CD4-positive, alpha-beta T cell (primary cell): ENCODE measurements at places on chromosomes 11 and 22.

- no peaks in the 10 kb centered on the region for H3K36me3 ChIP-seq
- no peak overlapping the region for H3K4me3 ChIP-seq
- H3K27ac ChIP-seq, result no peak overlapping the region
- H3K27me3 ChIP-seq, result peaks cover 2% of the 10 kb centered on the region
Measured at GRCh38 chr11:119374632-119375336, 6.7 kb downstream of the USP2 start.

DNA sequence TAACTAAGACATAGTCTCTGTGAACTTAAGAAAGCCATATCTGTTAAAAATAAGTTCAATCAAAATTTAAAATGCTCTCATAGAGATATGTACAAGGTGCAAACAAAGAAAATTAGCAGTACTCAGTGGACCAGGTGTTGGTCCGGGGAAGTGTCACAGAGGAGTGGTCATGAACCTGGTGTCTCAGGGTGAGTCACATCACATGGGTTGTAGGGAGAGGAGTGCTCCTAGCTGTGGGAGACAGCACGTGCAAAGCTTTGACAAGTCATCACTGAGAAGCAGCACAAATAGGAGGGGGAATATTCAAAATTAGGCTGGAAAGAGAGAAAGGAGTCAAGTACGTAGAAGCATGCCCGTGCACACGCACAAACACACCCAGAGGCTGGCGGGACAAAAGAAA, 438.1 kb downstream of the NTM start:
- H3K36me3 ChIP-seq, result no peaks in the 10 kb centered on the region
- no peak overlapping the region for H3K27ac ChIP-seq
- H3K4me3 ChIP-seq, result no peak overlapping the region
- DNase-seq, result no peak
- no peaks in the 10 kb centered on the region for H3K4me1 ChIP-seq

GRCh38 chr11:67648140-67648795, 2.3 kb downstream of the ACY3 start:
- peak; percentile 37 for DNase-seq
- H3K27me3 ChIP-seq, result no peaks in the 10 kb centered on the region
- H3K27ac ChIP-seq, result no peak overlapping the region
- H3K36me3 ChIP-seq, result no peaks in the 10 kb centered on the region
- peaks cover 48% of the 10 kb centered on the region for H3K4me1 ChIP-seq

DNA sequence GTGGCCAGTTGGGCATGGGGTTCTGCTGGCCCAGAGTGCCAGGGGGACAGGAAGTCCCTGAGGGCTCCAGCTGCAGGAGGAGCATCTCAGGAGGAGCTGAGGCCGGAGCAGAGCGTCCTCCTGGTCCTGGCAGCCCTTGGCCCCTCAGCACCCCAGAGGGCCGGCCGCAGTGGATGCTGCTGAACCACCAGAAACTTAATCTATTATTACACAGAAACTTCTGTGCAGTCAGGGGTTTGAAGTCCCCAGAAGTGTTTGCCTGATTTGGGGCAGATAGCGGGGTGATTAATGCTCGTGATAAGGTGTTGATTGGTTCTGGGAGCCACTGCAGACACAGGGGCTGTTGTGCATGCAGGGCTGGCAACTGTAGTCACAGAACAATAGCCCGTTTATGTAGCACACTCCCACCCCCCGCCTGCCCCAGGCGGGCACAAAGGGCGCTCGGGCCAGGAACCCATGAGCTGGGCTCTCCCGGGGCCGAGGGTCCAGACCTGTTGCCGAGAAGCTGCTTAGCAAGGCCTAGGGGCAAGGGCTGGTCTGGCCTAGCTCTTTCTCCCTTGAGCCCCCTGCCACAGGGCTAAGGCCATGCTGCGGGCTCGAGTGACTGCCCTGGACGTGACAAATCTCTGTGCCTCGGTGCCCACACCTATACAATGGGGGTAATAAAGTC, 29.0 kb upstream of the KCNQ1OT1 start:
- no peak overlapping the region for H3K4me3 ChIP-seq
- H3K36me3 ChIP-seq, result no peaks in the 10 kb centered on the region
- no peaks in the 10 kb centered on the region for H3K4me1 ChIP-seq
- no peaks in the 10 kb centered on the region for H3K27me3 ChIP-seq
- no peak for DNase-seq

- peaks cover 21% of the 10 kb centered on the region for H3K4me1 ChIP-seq
- peaks cover 45% of the 10 kb centered on the region for H3K27me3 ChIP-seq
- no peak for DNase-seq
- H3K27ac ChIP-seq, result no peak within 1 kb of the TSS
- H3K4me3 ChIP-seq, result peak within 1 kb of the TSS; percentile 26
- no peaks in the 10 kb centered on the region for H3K36me3 ChIP-seq
Measured at GRCh38 chr22:37559901-37560607, at the start of gene CDC42EP1. CDC42EP1 (plus strand) TSS chr22:37560480; CDS start chr22:37566350, 5,870 bp downstream.

DNA sequence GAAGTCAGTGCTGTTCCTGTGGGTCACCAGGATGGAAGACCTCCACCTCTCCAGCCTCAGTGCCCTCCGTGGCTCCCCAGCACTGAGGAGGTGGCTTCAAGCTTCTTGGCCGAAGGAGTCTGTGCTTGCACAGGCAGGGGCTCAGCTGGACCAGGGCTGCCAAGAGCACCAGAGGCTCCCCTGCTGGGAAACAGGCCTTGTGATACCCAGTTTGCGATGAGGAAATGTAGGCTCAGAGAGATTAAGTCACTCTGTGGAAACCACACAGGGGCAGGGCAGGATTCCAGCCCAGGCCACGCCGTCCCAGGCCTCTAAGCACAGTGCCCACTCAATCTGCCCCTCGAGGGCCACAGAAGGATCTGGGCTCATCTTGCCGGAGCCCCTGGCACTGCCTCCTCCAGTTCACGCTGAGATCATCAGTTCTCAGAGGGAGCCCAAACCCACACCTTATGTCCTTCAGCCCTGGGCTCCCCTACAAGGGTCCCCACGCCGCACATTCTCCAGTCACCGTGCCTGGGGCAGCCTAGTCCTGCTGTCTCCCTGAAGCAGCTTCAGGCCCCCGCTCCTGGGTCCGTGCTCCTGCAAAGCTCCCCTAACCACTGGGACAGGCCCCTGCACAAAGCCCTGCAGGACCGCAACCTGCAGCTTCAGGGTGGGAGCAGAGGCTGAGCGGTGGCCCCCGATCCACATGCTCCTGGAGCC, 21.6 kb downstream of the ANO1 start:
- no peak for DNase-seq
- no peaks in the 10 kb centered on the region for H3K4me1 ChIP-seq
- H3K27me3 ChIP-seq, result no peaks in the 10 kb centered on the region
- no peaks in the 10 kb centered on the region for H3K36me3 ChIP-seq
- no peak overlapping the region for H3K4me3 ChIP-seq
